ENCODE measurements at places on chromosomes 3 and 15.
A peak's percentile ranks its signal among the peaks of the same experiment; 100 is the strongest.

GRCh38 chr3:34013818-34014570 is 215.6 kb downstream of the PDCD6IP start:
- DNase-seq: no peak
- no peak overlapping the region for H3K4me3 ChIP-seq
- H3K27me3 ChIP-seq: peaks cover 40% of the 10 kb centered on the region

DNA sequence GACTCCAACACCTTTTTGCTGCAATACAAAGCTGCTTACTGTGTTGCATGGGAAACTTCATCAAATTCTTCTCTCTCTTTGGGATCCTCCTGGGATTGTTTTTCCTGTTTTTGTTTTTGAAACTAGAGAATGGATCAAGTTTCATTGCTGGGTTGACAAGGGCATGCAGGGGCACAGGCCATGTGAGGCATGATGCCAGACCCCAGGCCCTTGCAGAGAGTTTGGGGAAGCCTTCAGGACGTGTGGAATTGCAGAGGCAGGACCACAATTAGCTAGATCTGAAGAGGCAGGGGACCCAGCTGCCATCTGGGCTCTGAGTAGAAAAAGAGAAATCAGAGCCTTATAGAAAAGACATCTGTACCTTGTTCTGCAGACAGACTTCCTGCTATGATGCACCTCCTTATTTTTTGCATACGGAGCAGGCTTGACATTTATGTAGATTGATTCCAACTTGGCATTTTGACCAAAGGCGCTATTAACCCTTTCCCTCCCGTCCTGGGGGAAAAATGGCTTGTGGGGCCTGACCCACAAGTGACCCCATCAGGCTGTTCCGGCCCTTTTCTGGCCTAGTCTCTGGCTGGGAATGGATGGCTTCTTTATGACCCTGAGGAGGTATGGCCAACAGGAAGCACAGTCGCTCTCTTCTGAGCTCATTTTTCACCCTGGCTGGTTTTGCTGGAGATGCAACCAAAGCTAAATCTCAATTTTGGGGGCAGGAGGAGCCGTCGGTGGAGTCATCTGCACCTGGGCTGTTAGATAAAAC is 44.3 kb upstream of the CHRNB4 start:
- no peak for DNase-seq
- no peaks in the 10 kb centered on the region for H3K36me3 ChIP-seq
- H3K4me1 ChIP-seq: peaks cover 9% of the 10 kb centered on the region

- no peak overlapping the region for H3K4me3 ChIP-seq
- H3K4me1 ChIP-seq: no peaks in the 10 kb centered on the region
Observed at GRCh38 chr15:78766041-78766440, 45.2 kb downstream of the ADAMTS7 start.

GRCh38 chr3:25576831-25577454 is 87.8 kb downstream of the TOP2B start:
- peaks cover 19% of the 10 kb centered on the region for H3K36me3 ChIP-seq
- no peaks in the 10 kb centered on the region for H3K27me3 ChIP-seq
- no peaks in the 10 kb centered on the region for H3K4me1 ChIP-seq
- no peak overlapping the region for H3K4me3 ChIP-seq
- H3K27ac ChIP-seq: peak overlapping the region; percentile 1

- H3K27me3 ChIP-seq: no peaks in the 10 kb centered on the region
- no peak overlapping the region for H3K4me3 ChIP-seq
- DNase-seq: no peak
- H3K4me1 ChIP-seq: peaks cover 16% of the 10 kb centered on the region
Observed at GRCh38 chr3:12959410-12959809, 113.8 kb downstream of the IQSEC1 start.

DNA sequence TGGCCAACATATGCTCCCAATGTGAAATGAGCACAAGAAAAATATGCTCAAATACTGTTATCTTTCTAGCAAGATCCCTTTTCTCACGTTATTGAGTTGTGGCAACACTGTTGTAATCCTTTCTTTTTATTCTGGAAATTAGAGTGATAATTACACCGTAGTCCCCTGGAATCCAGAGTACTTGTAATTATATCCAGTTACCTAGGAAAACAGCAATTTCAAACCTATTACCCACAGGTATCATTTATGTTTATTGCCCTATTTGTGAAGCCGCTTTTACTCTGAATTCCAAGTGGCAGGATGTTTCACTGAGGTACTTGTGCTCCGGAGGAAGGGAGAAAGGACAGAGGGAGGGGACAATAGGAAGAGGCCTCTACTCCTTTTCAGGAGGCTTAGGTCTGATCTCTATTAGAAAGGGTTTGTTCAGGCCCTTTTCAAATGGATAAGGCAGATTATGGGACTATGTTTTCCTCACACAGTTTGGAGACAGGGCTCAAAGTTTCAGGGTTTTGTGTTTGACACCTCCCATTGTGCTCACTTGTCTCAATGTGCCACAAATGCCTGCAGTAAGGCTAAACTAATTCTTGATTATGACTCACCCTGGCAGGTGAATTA is 646.6 kb downstream of the TUSC7 start:
- DNase-seq: no peak
- peaks cover 1% of the 10 kb centered on the region for H3K36me3 ChIP-seq
- peaks cover 4% of the 10 kb centered on the region for H3K4me1 ChIP-seq

GRCh38 chr3:89353465-89353864 is 246.0 kb downstream of the EPHA3 start:
- H3K4me1 ChIP-seq: no peaks in the 10 kb centered on the region
- no peak overlapping the region for H3K27ac ChIP-seq
- no peak overlapping the region for H3K4me3 ChIP-seq
- no peaks in the 10 kb centered on the region for H3K27me3 ChIP-seq

GRCh38 chr15:60989696-60990095 is 239.4 kb downstream of the RORA start:
- H3K4me3 ChIP-seq: no peak overlapping the region
- peaks cover 15% of the 10 kb centered on the region for H3K4me1 ChIP-seq
- no peaks in the 10 kb centered on the region for H3K36me3 ChIP-seq
- DNase-seq: no peak

- H3K27ac ChIP-seq: no peak overlapping the region
- no peaks in the 10 kb centered on the region for H3K27me3 ChIP-seq
- H3K4me3 ChIP-seq: no peak overlapping the region
- H3K4me1 ChIP-seq: peaks cover 9% of the 10 kb centered on the region
- no peaks in the 10 kb centered on the region for H3K36me3 ChIP-seq
- DNase-seq: no peak
Observed at GRCh38 chr3:78178740-78179363, 1139.0 kb downstream of the ROBO2 start.

DNA sequence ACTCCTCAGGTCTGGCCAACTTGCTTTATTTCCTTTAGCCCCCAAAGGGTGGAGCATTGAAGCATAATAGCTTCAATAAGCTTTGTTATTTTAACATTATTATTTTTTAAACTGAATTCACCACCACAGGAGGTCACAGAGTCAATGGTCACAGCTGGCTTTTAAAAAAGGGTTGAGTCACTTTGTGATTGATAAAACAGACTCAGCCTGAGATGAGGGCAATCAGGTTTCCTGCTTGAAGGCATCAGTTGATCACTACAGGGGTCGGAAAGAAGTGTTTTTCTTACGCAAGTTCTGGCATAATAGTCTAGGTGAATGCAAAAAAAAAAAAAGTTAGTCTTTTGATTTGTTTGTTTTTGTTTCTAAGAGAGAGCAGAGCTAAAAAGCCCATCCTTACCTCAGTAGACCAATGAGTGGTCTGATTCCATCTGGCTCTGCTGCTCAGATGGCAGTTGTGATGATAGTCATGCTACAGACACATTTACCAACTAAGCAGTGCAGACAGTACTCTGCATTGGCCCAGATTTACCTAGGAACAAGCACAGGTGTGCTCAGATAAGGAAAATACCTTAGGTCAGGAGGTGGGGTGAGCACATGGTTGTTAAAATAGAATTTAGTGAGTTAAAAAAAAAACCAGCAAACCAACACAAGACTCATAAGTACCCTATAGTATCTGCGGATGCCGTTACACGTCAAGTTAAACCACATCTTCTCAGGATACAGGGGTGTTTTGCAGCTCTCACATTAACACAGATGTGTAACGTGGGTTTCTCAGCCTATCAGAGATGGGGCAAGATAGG is 22.6 kb downstream of the ZNF80 start:
- peaks cover 4% of the 10 kb centered on the region for H3K27me3 ChIP-seq
- no peaks in the 10 kb centered on the region for H3K36me3 ChIP-seq
- no peaks in the 10 kb centered on the region for H3K4me1 ChIP-seq
- H3K4me3 ChIP-seq: no peak overlapping the region
- DNase-seq: no peak

- no peak overlapping the region for H3K4me3 ChIP-seq
- H3K4me1 ChIP-seq: peaks cover under 1% of the 10 kb centered on the region
- no peak for DNase-seq
- H3K27me3 ChIP-seq: no peaks in the 10 kb centered on the region
- no peaks in the 10 kb centered on the region for H3K36me3 ChIP-seq
Observed at GRCh38 chr15:62477929-62478328, 312.8 kb upstream of the C2CD4B start.

- peaks cover 65% of the 10 kb centered on the region for H3K27me3 ChIP-seq
- no peak for DNase-seq
- no peak overlapping the region for H3K27ac ChIP-seq
- peaks cover 3% of the 10 kb centered on the region for H3K4me1 ChIP-seq
Observed at GRCh38 chr3:184594371-184595001, 32.9 kb downstream of the EPHB3 start.

- no peak overlapping the region for H3K4me3 ChIP-seq
- no peaks in the 10 kb centered on the region for H3K36me3 ChIP-seq
- no peak for DNase-seq
- H3K27ac ChIP-seq: no peak overlapping the region
- peaks cover 3% of the 10 kb centered on the region for H3K4me1 ChIP-seq
Observed at GRCh38 chr3:36201546-36201945, 178.8 kb upstream of the STAC start.

- H3K4me1 ChIP-seq: no peaks in the 10 kb centered on the region
- H3K4me3 ChIP-seq: no peak overlapping the region
- no peaks in the 10 kb centered on the region for H3K27me3 ChIP-seq
- DNase-seq: no peak
- H3K36me3 ChIP-seq: no peaks in the 10 kb centered on the region
Observed at GRCh38 chr15:71945012-71945411, 134.7 kb downstream of the NR2E3 start.

DNA sequence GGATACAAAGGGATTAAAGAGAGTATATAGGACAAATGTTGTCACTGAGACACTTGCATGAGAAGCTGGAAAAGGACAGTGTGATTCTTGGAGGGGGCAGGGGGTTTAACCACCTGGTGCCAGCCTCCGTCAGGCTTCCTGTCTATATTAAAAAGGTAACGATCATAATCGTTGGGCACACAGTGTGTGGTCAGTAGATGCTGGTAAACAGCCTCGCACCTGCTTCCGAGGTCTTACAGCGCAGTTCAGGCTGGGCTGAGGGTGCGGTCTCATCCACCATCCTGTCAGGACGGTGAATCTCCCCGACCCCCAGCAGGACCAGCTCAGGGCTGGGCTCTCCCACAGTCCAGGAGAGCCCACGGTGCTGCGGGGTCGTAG is 47.7 kb upstream of the SMAD6 start:
- H3K36me3 ChIP-seq: no peaks in the 10 kb centered on the region
- H3K4me1 ChIP-seq: peaks cover 44% of the 10 kb centered on the region
- DNase-seq: no peak

DNA sequence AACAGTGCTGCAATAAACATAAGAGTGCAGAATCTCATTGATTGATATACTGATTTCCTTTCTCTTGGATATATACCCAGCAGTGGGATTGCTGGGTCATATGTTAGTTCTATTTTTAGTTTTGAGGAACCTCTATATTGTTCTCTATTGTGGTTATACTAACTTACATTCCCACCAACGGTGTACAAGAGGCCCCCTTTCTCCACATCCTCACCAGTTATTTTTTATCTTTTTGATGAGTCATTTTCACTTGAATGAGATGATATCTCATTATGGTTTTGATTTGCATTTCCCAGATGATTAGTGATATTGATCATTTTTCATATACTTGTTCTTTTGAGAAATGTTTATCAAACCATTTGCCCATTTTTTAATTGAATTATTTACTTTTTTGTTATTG is 12.4 kb upstream of the IREB2 start:
- no peak overlapping the region for H3K27ac ChIP-seq
- peaks cover 2% of the 10 kb centered on the region for H3K4me1 ChIP-seq
- H3K27me3 ChIP-seq: peaks cover 31% of the 10 kb centered on the region
- no peak overlapping the region for H3K4me3 ChIP-seq
- no peaks in the 10 kb centered on the region for H3K36me3 ChIP-seq

DNA sequence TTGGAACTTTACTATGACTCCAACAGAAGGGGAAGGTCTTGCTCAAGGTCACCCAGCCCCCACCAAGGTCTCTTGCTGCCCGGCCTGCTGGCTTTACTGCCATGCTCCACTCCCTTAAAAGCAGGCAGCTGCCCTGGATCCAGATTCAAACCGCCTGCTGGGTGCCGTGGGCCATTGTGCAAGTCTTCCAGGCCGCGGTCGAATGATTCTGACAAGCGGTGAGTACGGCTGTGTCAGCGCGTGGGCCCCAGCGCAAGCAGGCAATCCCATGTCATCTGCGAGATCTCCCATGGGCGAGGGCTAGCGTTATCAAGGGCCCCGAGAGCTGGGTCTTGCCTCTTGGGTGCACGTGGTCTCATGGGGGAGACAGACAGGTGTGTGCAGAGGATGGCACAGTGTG is 37.6 kb downstream of the CORO2B start:
- no peak overlapping the region for H3K4me3 ChIP-seq
- peaks cover 27% of the 10 kb centered on the region for H3K27me3 ChIP-seq
- peaks cover 2% of the 10 kb centered on the region for H3K4me1 ChIP-seq

DNA sequence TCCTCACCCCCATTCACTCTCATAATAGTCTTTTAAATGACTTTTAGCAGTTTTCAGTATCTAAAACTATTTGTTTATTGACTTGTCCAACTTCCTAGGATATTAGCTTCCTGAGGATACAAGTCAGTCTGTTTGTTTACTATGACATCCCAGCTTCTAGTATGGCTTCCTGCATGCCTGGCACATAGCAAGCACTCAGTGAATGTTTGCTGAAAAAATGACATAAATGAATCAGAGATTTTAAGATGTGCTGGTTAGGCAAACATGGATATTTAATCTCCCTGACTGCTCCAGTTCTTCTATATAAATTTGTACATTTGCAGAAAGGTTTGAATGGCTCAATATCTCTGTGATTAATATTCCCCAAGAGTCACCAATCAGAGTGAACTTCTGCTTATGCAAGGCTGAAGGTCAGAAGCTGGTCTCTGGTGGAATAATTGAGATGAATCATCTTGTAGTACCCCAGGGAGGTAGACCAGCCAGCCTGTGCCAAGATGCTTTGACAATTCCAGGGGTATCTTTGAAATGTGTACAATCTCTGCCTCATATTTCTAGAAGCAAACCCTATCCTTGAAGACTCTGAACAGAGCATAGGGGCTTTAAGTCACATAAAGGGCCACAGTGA is 219.0 kb upstream of the LMCD1 start:
- no peaks in the 10 kb centered on the region for H3K36me3 ChIP-seq
- H3K4me1 ChIP-seq: peaks cover 5% of the 10 kb centered on the region
- no peak overlapping the region for H3K27ac ChIP-seq
- no peak for DNase-seq
- no peak overlapping the region for H3K4me3 ChIP-seq

DNA sequence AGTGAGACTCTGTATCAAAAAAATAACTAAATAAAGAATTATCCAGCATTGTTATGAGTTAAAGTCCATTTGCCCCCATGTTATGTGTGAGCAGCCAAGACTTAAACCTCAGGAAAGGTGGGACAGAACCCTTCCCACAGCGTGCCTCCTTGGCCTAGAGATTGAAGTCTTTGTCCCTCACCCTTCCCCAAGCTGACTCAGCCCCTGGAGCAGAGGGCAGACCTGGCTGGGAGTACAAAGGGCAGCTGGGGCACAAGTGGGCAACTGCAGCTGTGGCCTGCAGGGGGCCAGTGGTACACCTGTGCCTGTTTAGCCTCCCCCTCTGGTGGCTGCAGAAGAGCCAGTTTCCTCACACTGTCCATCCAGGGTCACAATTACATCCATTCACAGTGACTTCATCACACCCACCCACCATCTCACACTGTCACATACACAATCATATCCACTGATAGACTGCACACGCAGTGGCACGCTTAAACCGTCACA is 940 bp upstream of the ACY1 start:
- peaks cover 13% of the 10 kb centered on the region for H3K4me1 ChIP-seq

All from progenitor cell of endocrine pancreas (in vitro differentiated cells).